MCF 10A (cell line): ENCODE measurements at places on chromosomes 16 and 17. TPM values are rescaled to one million over a fixed set of nuclear protein-coding genes. Genes with fewer than 3 reads are reported as not detected.

Gene CCDC144A
- total RNA-seq: 7.2 and 10.0 TPM in 2 replicates

- peak; percentile 92 for DNase-seq
Measured at GRCh38 chr16:86975445-86975844, 341.7 kb downstream of the C16orf95 start.

GRCh38 chr17:68771867-68772515 is 170.8 kb upstream of the FAM20A start:
- DNase-seq: peak; percentile 74

DNA sequence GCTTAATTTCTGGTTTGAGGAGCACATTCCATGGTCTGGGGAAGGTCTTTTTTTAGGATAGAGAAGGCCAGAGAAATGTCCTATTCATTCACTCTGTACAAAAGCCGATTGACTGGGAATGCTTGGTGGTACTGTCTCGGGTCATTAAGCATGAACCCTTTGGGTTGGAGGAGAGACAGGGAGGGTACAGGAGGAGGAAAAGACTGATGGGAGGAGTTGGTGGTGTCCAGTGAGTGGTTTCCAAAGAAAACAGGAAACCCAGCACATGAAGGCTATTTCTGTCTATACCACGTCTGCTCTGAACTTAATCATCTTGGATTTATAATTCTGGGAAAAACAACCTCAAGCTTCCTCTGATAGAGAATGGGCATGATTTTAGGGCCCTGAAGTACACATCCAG is 111.9 kb downstream of the XYLT1 start:
- DNase-seq: no peak

GRCh38 chr17:75523647-75524046 is 1.9 kb upstream of the LLGL2 start:
- no peak for DNase-seq

DNA sequence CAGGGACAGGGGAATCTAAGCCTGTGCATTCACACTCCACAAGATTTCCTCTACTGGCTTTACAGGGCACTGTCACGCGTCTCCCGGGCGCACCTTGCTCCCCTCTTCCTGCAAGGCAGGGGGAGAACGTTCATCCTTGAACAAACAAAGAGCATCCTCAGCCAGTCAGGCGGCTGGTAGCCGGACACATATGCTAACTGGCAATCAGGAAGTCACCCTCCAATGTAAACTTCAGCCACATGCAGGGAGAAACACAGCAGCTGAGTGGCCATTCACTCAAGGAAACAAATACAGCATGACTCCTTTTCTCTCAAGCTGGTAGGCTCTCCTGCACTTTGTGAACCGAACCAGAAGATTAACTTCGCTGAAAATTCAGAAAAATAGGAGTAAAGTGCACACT is 10.8 kb upstream of the HSBP1 start:
- no peak for DNase-seq

DNA sequence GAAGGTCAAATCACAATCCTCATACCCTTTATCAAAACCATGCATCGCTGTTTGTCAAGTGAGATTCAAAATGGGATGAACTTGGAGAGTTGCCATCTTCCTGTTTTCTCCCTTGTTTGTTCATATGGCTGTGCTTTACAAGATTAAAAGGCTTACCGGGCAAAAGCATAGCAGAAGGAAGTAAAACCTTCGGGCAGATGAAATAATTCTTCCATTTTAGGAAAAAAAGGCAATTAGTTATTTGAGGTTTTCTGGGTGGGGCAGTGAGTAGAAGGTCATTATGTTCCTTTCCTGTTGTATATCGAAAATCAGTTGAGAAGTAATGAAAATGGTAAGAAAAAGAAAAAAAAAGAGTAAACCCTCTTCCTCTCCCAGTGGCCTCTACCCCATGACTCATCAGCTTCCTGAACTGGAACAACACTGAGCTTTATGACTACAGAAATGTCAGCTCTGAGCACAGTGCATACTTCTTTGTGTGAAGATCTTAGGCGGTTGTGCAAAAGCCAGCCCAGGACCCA is 369.2 kb downstream of the CDH13 start:
- DNase-seq: peak; percentile 78

- DNase-seq: peak; percentile 56
Measured at GRCh38 chr16:85673529-85674417, 15.0 kb downstream of the GINS2 start.

DNA sequence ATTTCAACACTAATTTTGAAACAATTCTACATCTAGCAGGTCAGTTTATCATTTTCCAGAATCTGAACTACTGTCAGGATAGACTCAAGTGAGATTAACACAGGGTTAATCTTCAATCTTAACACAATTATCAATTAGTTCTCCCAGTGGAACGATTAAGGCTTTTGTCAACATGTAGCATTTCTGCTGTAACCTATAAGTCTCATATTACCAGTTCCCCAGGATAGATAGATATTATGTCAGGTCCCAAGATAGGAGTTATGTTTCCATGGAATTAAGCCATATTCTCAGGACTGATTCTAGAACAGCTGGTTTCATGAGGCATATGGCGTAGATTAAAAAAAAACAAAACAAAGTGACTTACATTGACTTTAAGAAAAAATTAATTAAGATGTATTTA is 4.4 kb upstream of the FBF1 start:
- DNase-seq: no peak

DNA sequence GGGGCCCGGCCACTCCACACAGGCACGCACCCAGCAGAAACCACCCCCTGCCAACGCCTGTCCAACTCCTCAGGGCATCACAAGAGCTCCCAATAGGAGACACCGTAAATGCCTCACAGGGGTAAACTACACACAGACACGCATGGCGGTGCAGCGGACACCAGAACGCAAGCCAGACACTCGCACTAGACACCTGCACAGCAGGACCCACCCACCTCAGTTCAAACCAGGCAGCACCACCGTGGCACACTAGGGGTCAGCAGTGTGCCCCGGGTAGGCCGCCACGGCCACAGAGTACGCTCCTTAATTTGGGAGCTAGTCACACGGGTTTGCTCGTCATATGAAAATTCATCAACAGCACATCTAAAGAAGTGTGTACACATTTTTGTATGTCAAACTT is 3.4 kb downstream of the SLC38A10 start:
- DNase-seq: peak; percentile 57
